ENCODE measurements at places on chromosomes 2 and 18.

- no peak for DNase-seq
Observed at GRCh38 chr2:121917143-121917542, 161.7 kb downstream of the TSN start.

DNA sequence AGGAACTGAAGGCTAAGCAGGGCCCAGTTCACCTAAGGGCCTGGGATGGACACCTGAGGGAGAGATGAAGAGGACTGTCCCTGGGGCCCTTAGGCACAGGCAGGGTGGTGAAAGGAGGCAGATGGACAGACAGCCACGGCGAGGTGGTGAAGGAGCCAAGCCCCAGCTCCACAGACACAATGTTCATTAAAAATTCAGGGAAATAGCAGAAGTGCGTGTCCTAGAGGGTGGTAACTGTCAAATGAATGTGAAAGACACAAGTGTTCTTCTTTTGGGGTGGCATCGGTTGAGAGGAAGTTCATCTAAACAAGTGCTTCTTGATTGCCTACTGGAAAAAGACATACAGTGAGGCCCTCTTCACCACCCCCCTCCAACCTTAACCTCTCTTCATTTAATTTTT is 76.2 kb upstream of the SIX2 start:
- no peak for DNase-seq

GRCh38 chr2:241750076-241750840 is 15.8 kb downstream of the D2HGDH start:
- DNase-seq: no peak

GRCh38 chr18:27803957-27804356 is 373.0 kb downstream of the CDH2 start:
- no peak for DNase-seq

DNA sequence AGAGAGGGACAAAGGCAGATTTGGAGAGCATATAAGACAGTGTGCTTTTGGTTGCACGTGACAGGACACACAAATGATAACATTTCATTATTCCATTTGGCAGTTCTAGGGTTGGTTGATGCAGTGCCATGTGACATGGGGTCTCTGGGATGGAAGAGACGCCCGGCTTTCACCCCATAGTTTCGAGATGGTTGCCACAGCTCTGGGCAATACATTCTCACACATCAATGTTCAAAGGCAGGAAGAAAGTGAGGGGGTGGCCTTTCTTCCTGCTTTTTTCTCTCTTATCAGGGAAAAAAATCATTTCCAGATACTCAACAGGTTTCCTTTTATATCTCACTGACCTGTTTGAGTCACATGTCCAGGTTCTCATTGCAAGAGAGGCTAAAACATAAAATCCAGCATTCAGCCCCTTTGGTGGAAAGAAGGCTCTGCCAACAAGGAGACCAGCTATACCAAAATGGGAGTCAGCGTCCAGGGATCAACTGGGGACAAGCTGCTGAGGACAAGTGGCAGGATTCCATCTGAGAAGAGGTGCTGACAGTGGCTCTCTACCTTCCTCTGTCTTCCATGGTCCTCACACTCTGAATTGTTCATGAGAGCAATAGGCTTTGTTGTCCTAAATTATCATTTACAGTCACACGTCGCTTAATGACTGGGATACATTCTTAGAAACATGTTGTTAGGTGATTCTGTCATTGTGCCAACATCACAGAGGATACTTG is 29.1 kb upstream of the ANKRD44 start:
- peak; percentile 18 for DNase-seq

Measured in NCI-H2227 treated with DMSO at 0.1 percent for 48 hours (cell line).